ENCODE measurements at places on chromosomes 11 and 22.

- no peak for DNase-seq
Observed at GRCh38 chr11:117095284-117096161, 2.7 kb downstream of the SIK3 start.

GRCh38 chr11:19642185-19643158 is 70.2 kb upstream of the NAV2 start:
- peak; percentile 39 for DNase-seq

- DNase-seq = no peak
Observed at GRCh38 chr11:125559888-125560287, 9.4 kb upstream of the EI24 start.

DNA sequence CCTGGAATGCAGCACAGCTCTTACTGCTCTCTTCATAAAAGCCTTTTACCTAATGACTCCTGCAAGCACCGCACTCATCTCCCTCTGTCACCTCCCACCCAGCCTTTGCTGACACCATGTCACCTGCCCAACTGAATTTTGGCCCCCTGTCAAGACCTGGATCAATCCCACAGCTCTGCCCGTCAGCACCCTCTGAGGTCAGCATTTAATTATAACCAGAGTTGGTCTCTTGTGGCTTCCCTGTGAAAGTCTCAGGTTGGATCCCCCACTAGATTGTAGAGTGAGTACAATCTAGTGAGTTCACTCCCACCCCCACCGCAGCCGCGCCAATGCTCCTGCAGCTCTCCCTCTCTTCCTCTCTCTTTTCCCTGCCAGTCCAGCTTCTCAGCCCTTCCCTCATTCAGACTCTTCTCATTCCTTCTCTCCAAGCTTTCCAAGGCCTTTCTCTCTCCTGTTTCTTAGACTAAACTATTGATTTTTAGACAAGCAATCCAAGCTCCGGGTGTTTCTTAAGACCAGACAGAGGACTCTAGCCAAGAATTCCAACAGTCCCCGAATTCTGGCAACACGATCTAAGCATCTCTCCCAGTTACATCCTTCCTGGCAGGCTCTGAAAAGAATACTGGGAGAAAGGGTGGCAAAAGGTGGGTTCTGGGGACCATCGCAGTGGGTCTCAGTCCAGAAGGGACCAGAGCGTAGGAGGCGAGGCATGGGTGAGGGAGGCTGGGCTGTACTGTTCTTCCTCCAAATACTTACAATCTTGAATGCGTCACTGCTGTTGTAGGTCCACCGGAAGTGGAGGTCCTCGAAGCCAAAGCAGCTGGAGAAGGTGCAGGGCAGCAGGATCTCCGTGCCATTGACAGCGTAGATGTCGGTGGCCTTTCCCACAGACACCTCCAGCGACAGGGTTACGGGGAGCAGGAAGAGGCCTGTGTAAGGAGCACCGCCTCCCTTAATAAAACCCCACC is 8.0 kb downstream of the SCN4B start:
- DNase-seq = no peak

DNA sequence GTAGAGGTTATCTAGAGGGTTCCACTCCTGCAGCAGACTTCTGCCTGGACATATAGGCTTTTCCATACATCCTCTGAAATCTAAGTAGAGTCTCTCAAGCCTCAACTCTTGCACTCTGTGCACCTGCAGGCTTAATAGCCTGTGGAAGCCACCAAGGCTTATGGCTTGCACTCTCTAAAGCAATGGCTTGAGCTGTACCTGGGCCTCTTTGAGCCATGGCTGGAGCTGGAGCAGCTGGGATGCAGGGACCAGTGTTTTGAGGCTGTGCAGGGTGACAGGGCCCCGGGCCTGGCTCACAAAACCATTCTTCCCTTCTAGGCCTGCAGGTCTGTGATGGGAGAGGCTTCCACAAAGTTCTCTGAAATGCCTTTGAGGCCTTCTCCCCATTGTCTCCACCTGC is 2.9 kb upstream of the NXPE4 start:
- no peak for DNase-seq

- DNase-seq = peak; percentile 27
Observed at GRCh38 chr11:114562166-114562916, 2.7 kb upstream of the NXPE1 start.

DNA sequence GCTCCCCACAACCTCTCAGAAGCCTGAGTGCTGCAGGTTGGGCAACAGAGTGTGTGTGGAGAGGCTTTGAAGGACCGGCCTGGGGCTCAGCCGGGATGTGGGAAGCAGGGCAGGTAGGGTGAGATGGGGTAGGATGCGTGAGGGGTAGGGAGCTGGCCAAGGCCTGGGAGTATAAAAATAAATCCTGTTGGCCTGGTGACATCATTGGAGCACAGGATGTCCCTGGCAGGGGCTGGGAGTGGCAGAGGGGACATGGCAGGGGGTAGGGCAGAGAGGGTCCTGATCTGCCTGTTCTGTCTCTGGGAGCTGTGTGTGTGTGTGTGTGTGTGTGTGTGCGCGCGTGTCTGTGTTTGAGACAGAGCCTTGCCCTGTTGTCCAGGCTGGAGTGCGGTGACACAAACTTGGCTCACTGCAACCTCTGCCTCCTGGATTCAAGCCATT is 28.6 kb downstream of the TEF start:
- no peak for DNase-seq

- DNase-seq = peak; percentile 5
Observed at GRCh38 chr11:120912504-120912903, 111.4 kb upstream of the TBCEL start.

GRCh38 chr22:39144101-39144767 is 8.2 kb downstream of the CBX7 start:
- no peak for DNase-seq

GRCh38 chr11:17544181-17544622 is at the start of gene USH1C:
TSS of gene USH1C (minus strand) at chr11:17544416. CDS start at chr11:17544307, 109 bp downstream.
- no peak for DNase-seq

- DNase-seq = peak; percentile 8
Observed at GRCh38 chr11:60924110-60924905, at the start of gene TMEM132A. TSS of gene TMEM132A (plus strand) at chr11:60924460. CDS start at chr11:60924634, 174 bp downstream.

DNA sequence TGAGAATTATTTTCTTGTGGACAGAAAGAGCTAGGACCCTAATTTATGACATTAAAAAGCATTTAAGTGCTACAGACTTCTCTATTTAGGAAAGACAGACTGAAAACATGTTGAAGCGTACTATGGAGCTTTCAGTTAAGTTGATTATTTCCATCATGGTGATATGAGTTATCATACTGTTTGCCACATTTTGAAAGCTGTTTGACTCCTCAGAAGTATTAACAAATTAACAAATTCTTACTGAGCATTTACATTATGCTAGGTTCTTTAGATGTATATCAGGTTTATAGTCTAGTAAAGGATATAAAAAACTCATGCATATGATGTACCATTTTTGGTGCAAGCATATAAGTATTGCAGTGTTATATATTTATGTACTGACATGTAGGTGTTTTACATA is 50.1 kb downstream of the ARHGEF12 start:
- no peak for DNase-seq

DNA sequence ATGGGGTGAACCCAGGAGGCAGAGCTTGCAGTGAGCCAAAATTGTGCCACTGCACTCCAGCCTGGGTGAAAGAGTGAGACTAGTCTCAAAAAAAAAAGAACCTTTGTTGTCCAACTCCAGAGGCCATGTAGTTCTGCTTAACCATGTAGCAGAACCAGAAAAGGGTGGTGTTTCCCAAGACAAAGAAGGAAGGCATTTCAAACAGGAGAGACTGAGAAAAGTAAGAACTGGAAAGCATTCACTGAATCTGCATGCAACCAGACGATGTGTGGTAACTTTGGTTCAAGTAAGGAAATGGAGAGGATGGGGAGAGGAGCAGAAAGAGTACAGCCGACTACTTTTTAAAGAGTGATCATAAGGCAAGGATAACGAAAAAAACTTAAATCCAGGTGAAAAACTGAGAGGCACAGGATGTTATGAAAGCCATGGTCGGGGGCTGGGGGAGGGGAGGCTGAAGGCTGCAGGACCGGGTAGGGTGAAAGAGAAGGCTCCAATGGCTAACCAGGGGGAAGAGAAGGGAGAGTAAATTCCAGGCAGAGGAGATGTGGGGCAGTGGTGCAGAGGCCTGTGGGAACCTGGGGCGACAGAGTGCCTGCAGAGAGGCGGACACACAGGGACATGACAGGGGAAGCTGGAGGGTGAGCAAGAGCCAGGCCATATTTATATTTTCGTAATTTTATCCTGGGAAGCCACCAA is 48.8 kb downstream of the MAPK1 start:
- DNase-seq = no peak

DNA sequence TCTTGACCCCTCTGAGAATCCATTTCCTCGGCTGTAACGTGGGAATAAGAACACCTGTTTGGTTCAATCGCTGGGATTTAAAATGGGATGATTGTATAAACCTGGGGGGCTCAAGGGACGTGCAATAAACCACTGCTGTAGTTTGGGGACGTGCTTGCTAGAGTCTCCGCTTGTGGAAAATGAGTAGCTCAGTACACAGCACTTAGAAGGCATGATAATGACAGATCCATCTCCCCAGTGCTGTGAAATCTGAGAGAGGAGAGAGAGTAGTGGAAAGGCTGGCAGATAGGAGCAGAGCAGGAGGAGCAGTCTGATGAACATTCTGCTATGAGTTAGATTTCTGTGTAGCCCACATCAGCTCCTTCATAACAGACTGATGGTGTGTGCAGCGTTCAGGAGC is 256.5 kb downstream of the MN1 start:
- no peak for DNase-seq

GRCh38 chr11:32348502-32348901 is 86.8 kb downstream of the WT1 start:
- DNase-seq = no peak

DNA sequence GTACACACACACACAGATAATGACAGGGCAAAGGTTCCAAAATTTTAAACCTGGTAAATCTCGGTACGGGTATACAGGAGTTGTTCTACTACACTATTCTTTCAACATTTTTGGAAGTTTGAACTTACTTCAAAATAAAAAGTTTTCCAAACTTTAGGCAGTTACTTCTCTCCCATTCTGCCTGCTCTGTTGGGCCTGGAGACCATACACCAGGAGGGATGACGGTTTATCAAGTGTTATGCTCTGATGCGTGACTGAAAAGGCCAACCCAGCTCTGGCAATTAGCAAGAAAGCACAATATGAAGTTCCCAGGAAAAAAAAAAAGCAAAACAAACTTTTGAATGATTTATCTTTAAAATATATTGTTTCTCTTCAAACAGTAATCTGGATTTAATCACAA is 969 bp downstream of the SERPIND1 start:
- DNase-seq = no peak

All from skeletal muscle cell (primary cell).